Mesothelial cell of epicardium (in vitro differentiated cells): ENCODE measurements at places on chromosomes 12 and 14. TPM values are rescaled to one million over a fixed set of nuclear protein-coding genes. Genes with fewer than 3 reads are reported as not detected.

DNA sequence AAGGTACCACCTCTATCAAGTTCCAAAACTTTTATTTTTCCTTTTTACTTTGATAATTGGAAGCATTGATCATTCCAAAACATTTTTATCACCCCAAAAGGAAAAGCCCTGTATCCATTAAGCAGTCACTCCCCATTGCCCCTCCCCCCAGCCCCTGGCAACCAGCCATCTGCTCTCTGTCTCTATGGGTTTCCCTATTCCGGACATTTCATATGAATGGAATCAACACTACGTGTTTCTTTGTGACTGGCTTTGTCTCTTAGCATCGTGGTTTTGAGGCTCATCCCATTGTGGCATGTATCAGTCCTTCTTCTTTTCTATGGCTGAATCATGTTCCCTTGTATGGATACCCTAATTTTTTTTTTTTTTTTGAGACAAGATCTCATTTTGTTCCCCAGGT is 18.0 kb upstream of the PHETA1 start:
- DNase-seq: no peak

DNA sequence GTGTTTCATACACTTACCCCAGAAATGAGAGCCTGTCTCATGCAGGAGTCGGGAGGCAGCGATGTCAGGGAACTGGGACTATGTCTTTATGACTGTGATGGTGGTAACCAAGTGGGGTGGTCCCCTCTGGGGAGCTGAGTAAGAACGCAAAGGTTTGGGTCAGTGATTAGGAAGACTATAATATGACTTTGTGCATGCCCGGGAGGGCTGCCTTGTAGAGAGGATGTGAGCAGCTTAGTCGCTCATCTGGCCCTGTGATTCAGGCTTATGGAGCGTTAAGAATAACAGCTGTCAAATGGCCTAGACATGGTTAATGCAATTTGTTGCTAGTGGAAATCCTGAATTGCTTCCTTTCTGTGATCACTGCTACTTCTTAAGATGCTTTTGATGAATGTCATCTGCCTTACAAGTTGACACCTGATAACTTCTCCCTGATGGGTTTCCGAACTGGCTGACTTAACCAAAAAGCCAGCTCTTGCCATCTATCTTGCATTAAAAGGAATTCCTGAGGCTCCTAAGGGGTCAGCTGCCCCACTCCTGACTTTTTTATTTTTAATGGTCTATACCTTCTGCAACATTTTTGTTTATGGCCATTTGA is 35.4 kb upstream of the AACS start:
- no peak for DNase-seq

DNA sequence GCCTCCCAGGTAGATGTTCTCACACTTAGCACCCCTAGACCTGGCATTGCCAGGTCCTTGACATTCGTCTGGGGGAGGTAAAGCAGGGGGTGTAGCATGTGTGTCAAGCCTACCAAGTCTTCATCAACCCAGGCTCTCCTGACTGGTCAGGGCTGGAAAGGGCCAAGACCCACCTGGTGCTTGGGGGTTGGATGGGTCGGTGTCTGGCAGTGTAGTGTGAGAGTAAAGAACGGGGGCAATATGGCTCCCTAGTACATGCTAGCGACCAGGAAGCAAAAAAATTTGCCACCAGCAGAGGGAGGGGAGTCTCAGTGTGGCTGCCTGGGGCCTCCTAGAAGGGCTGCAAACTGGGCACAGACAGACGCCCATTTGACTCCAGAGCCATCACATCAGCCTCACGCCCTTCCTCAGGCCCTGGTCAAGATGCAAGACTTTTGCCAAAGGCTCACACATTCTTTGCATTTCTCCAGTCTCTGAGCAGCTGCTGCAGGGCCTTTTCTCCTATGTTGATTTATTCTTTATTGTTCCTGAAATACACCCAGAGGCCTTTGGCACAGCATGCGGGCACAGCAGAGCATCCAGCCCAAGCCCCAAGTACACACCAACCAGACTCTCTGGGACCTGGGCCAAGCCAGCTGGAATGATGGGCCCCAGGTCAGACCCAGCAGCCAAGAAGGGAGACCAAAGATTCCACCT is 38.3 kb upstream of the PNMA1 start:
- DNase-seq: no peak

DNA sequence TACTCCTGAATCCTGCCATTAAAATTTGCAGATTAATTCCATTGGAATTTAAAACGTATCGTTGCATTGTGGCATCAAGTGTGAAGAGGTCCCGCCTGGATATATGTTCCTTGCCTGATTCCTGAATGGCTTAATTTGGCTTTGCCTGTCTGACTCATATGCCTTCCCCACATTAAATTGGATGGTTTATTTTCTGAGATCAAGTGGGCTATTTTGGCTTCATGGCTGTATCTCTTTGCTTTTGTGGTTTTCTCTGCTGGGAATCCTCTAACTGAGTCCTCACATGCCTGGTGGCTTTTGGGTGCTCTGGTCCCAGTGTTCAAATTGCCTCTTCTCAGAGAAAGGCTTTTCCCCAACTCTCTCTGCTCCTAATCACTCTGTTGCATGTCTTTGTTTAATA is 127.9 kb upstream of the DYRK2 start:
- DNase-seq: no peak

GRCh38 chr14:61927520-61927919 is 165.3 kb downstream of the SNAPC1 start:
- no peak for DNase-seq

DNA sequence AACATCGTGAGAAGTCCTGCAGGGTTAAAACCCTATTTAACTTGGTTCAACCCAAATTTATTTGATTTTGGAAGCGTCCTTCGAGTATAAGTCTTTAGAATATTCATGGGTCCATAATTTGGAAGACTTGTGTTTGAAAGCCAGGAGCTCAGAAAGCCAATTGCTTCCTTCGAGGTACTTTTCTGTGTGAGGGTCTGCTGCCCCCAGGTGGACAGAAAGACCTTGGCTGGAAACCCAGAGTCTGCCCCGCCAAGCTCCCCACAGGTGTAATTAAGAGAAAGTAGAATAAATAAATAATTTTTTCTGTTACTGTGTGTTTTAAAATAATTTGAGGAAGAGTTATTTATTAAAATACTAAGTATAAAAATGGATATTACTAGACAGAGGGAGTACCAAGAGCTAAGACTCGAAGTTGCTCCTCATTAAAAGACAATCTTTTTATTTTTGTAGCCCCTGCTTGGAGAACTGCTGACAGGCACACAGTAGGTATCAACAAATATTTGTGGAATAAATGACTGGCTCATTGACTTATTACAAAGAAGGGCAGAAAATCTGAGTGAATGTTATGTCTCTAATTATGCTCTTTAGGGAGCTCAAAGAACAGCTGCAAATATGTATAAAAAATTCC is 105.8 kb downstream of the PAH start:
- no peak for DNase-seq

DNA sequence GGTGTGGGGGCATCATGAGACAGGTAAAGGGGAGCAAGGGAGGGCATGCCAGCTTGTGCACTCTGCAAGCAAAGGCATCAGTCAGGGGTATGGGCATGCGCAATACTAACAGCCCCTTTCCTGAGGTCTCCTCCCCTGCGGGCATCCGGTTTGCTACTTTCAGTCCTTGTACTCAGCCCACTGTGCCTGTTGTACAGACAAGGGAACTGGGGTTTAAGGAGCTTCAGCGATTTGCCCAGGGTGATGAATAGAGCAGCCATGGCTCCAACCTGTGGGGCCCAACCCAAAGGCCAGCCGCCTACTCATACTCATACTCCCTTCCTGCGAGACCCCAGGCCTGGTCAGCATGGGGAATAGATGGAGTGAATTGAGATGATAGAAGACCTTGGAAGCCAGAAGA is 66.7 kb downstream of the GALNT16 start:
- DNase-seq: no peak

- no peak for DNase-seq
These were observed 913.1 kb upstream of the FBXO33 start for GRCh38 chr14:40345334-40345733.

- DNase-seq: no peak
These were observed 10.0 kb downstream of the NIN start for GRCh38 chr14:50820786-50821509.

Gene KRT79
- total RNA-seq: not detected in 3 replicates

DNA sequence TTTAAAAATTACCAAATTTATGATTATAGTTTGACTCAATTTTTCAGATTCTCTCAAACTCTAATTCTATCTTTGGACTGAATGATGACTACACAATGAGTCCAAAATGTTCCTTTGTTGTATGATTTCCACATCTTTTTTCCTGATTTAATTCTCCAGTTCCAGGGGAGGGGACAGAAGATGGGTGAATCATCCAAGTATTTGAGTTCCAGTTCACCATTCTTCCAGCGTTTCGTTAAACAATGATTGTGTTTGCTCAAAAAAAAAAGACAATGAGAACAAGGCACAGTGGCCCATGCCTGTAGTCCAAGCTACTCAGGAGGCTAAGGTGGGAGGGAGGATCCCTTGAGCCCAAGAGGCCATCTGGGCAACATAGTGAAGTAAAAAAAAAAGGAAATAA is 23.8 kb downstream of the BAZ1A start:
- DNase-seq: no peak

DNA sequence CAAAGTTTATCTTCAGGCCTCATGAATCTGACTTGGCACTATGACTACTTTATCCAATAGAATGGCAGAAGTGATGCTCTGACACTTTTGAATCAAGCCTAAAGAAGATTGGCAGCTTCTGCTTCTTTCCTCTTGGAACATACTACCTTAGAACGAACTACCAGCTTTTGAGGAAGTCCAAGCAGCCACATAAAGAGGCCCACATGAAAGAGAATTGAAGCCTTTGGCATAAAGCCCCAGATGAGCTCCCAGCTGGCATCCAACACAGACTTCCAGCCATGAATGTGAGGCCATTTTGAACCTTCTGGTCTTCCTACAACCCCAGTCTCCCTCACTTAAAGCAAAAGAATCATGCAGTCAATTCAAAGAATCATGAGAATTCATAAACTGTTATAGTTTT is 65.8 kb downstream of the EEA1 start:
- no peak for DNase-seq

- no peak for DNase-seq
These were observed 139.5 kb upstream of the OTX2 start for GRCh38 chr14:56949828-56950227.

- no peak for DNase-seq
These were observed 236.6 kb upstream of the OR4E1 start for GRCh38 chr14:21910260-21910659.

Gene GSC
- 3.8 to 4.9 TPM (median 4.4 TPM) in 3 replicates for total RNA-seq

- DNase-seq: no peak
These were observed 49.9 kb downstream of the FOXA1 start for GRCh38 chr14:37545174-37545573.
